ENCODE measurements at places on chromosomes 11 and 22. TPM values are rescaled to one million over a fixed set of nuclear protein-coding genes. Genes with fewer than 3 reads are reported as not detected.

The OMP gene
- total RNA-seq, result 9.6 TPM

The PRODH gene
- 59.3 TPM for total RNA-seq

The MUC5AC gene
- total RNA-seq, result not detected

The NOX4 gene
- total RNA-seq, result 0.30 TPM

The CTSD gene
- total RNA-seq, result 488 TPM

The CASP5 gene
- total RNA-seq, result not detected

The NRXN2 gene
- 0.72 TPM for total RNA-seq

The KCNQ1 gene
- 2.2 TPM for total RNA-seq

DNA sequence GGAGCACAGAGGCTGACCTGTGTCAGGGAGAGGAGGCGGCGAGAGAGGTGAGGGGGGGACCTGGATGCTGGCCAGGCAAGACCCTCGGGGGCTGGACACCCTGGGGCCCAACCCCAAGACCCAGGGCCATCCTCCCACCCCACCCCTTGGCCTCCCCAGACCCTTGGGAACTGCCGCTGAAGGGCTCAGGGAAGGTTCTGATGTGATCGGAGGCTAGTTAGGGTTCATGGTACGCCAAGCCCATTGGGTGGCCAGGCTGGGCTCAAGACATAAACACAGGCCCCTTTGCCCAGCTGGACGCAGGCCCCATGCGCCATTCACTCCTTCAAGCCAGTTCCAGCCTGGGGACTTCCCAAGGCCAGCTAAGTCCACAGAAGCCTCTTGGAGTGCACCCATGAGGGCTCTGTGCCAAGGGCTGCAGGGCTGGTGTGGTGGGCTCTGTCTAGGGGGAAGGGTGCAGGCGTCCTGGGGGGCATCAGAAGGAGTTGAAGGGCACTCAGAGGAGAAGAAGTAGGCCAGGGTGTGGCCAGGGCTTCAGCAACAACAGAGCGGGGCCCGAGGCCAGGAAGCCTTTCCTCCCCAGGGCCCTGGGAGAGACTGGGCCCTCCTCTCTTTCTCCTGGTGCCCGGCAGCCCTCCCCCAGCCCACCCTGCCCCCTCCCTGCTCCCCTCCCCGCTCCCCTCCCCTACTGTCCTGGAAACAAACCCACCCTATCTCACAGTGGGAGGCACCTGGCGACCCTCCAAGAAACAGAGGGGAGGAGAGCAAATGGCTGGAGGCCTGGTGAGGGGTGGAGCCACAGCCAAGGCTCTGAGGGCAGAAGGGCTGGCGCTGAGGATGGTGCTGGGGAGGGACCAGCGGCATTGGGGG lies 12.9 kb downstream of the TSPAN32 start:
- DNase-seq, result peak; percentile 89

DNA sequence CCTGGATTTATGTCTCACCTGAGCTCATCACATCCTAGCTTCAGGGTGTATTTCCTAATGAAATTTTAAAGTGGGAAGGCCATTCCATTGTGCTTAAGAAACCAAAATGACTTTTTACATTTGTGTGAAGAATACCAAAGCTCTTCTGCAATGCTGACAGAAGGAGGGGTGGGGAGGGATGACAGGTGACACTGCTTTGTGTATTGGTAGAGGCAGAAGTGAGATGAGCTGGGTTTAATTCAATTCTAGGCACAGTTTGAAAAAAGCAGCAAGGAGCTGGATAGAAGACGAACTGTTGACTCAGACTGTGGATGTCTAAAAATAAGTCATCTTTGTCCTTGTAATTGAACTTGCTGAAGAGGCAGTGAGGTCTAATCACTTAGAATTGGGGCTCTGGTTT lies 710.3 kb upstream of the KIRREL3 start:
- DNase-seq, result no peak

DNA sequence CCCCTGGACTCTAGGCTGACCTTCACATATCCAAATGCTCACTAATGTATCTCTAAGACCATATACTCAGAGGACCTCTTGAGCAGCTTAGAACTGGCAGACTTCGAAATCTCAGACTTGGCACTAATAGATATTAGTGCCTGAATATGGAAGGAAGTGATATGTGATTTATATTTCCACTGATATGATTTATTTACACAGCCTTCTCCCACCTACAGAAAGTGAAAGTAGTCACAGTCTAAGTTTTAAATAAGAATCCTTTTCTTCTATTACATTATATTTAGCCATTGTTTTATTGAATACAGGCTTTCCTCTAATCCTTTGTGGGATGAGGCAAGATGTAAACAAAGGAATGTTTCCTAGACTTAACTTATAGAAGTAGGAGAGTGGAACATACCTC lies 6.7 kb upstream of the NAV2 start:
- DNase-seq, result no peak

DNA sequence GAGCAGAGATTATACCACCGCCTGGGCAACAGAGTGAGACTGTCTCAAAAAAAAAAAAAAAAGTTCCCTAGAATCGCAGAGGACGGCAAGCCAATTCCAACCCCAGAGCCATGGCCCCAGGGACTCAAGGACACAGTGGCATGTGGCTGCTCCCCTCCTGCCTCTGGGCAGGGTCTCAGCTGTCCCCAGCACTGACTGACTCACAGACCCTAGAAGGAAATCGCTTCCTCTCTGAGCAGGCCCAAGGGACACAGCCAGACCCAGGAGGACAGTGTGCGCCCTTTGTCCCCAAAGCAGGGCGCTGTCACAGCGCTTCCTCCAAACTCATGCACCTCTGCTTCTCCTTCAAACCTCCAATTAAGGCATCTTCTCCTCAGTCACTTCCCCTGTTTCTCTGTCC lies 2.3 kb downstream of the PACSIN3 start:
- no peak for DNase-seq

DNA sequence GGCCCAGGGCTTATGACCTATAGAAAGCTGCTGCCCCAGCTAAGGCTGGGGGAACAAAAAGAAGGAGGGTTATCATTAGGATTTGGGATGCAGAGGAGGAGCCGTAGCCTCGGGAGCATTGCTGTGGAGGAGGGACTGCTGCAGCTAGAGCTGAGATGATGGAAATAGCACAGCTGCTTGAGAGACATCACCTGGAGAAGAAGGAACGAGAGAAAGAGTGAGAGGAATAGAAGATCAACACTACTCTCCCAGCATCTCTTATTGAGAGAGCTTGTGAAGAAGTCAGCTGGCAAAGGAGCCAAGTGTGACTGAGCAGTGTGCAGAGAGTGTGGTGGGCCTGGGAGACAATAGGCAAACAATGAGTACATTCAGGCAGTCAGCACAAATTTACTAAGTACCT lies 100.7 kb upstream of the PLET1 start:
- DNase-seq, result no peak

DNA sequence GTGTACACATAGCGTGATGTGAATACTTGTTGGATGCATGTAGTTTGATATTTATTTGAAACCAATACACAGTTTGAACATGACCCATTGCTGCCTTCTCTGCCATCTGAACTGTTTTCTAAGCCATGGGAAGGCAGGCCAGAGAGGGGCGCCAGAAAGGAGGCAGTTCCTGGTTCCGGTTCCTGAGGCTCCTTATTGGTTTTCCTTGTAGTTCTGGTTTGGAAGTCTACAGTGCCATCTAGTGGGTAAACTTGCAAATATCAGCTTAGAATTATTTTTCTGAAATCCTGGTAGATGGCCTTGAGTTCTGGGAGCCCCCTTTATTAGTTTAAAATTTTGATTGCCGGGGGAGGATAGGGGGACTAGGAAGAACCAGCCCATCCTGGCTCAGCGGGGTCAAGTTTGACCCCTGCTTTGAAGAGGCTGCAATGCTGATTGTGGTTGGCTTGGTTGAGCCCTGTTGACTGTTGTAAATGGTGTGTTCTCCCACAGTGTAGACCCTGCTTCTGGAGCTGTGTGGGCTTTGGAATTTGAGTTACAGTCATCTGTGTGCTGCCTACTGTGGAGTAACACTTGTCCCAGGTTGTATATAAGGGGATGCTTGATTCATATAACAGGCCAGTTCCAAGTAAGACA lies 48.4 kb downstream of the GRAMD1B start:
- no peak for DNase-seq

DNA sequence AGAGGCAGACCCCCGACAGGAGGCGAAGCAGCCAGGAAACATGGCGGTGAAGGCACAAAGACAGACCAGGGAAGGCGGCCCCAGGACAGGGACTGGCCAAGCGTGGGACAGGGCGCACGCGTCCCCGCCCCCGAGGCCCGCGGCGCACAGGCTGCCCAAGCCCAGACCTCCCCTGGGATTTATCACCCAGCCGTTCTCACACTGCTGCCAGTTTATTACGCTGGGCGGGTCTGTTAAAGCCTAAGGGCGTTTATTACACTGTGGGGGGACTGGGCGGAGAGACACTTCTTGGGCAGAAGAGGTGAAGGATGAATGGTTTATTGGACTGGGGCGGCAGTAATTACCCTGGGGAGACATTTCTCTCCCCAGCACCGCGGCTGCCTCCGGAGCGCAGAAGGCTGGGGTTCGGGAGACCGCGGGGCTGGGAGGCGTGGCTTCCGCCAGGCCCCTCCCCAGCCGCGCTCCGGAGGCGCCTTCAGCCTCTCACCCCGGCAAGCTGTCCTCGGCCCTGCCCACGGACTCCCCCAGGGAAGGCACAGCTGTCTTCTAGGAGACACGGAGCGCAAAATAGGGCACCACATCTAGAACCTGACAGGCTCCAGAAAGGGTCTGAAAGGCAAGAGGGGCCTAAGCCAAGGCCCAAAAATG lies 47.1 kb downstream of the SLC22A12 start:
- DNase-seq, result no peak

DNA sequence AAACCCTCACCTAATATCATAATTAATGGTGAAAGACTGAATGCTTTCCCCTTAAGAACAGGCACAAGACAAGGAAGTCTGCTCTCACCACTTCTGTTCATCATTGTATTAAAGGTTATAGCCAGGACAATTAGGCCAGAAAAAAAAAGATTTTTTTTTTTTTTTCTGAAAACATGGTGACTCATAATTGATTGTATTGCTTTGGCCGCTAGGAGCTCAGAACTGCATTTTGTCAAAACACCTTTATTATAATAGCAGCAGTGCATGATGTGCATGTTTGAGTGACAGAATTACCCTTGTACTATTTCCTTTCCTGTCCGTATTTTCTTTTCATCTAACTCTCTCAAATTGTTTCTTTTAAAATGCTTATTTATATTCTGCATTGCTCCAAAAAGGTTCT lies 98.1 kb downstream of the RNF169 start:
- DNase-seq, result no peak

- DNase-seq, result no peak
Observed at GRCh38 chr11:89437317-89437716, 53.9 kb downstream of the NOX4 start.

GRCh38 chr11:77410076-77410827 lies 63.6 kb downstream of the PAK1 start:
- DNase-seq, result no peak

DNA sequence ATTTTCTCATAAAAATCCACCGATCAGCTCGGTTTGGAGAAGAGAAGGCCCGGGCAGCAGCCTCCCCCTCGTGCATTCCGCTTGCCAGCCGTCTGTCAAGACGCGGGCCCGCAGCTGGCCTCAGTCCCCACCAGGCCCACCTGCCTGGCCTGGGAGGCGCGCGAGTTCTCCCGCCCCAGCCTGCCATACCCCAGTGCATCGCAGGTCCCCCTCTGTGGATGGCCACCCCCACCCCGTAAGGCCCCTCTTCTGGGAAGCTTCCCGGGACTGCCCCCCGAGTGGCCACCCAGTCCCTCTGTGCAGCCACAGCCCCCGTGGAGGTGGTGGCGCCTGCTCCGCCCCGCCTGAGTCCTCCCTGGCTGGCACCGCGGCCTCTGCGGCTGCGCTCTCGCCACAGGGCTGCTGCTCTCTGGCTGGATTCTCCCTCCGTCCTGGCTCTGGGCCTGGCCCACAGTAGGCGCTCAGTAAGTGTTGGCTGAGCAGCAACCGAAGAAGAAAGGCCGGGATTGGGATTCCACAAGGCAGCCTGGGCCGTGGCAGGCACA lies 74.0 kb upstream of the TCF20 start:
- DNase-seq, result no peak

- DNase-seq, result no peak
Observed at GRCh38 chr11:126514061-126514693, 158.7 kb downstream of the ST3GAL4 start.

- DNase-seq, result no peak
Observed at GRCh38 chr11:7444091-7444981, 41.0 kb upstream of the OLFML1 start.

Data from suprapubic skin (tissue), 4 donors.